ENCODE measurements at places on chromosomes 6 and 20. TPM values are rescaled to one million over a fixed set of nuclear protein-coding genes. Genes with fewer than 3 reads are reported as not detected.

The HCK gene
- 0.87 TPM for polyA plus RNA-seq

The LPIN3 gene
- 0.10 TPM for polyA plus RNA-seq

The IPCEF1 gene
- 88.7 TPM for polyA plus RNA-seq

The ETV7 gene
- 16.1 TPM for polyA plus RNA-seq

The ADTRP gene
- 41.6 TPM for polyA plus RNA-seq

The SGK2 gene
- polyA plus RNA-seq, result not detected

The CPXM1 gene
- polyA plus RNA-seq, result 0.10 TPM

The RING1 gene
- polyA plus RNA-seq, result 5.5 TPM

The ARMC12 gene
- polyA plus RNA-seq, result not detected

The WRNIP1 gene
- polyA plus RNA-seq, result 34.7 TPM

The WFDC10B gene
- not detected for polyA plus RNA-seq

The NNAT gene
- polyA plus RNA-seq, result not detected

The RAD21L1 gene
- polyA plus RNA-seq, result 0.46 TPM

The PNLDC1 gene
- not detected for polyA plus RNA-seq

Data from CD4-positive, CD25-positive, alpha-beta regulatory T cell (primary cell).